Astrocyte of the spinal cord (primary cell): ENCODE measurements at places on chromosomes 2 and 18.

DNA sequence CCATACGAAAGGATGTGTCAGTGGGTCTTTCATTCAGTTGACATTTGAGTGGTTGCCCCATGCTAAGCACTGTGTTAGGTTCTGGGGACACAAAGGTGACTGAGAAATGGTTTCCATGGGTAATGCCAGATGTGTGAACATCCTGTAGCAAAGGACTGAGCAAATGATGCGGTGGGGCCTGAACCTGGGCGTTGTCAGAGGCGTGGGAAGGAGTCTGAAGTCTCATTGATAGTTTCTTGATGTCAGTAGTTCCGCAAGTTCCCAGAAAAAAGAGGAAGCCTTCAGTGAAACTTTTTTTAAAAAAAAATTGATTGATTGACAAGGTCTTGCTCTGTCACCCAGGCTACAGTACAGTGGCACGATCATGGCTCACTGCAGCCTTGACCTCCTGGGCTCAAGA, 56.9 kb downstream of the LIMS1 start:
- DNase-seq: no peak

- DNase-seq: no peak
Observed at GRCh38 chr2:37847792-37848191, 77.3 kb upstream of the RMDN2 start.

GRCh38 chr2:120587279-120587996, 148.2 kb upstream of the GLI2 start:
- DNase-seq: no peak

DNA sequence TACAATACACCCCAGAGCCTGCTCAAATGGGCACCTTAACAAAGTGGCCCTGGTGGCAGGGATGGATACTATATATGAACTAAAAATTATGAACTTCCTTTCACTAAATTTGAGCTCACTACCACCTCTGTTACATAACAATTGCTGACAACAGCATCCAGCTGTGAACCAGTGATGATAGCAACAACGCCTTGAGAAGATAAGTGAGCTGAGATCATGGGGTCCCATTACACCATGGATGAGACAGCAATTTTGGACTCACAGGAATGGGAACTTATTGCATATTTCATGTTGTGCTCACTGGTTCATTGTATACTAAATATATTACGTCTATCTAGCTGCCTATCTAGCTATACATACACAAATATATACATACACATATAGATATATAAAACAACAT, 16.9 kb upstream of the ALMS1 start:
- no peak for DNase-seq

- DNase-seq: no peak
Observed at GRCh38 chr2:207706936-207707860, 4.2 kb upstream of the CCNYL1 start.

GRCh38 chr2:223306371-223306770, 254.4 kb downstream of the KCNE4 start:
- DNase-seq: peak; percentile 41

DNA sequence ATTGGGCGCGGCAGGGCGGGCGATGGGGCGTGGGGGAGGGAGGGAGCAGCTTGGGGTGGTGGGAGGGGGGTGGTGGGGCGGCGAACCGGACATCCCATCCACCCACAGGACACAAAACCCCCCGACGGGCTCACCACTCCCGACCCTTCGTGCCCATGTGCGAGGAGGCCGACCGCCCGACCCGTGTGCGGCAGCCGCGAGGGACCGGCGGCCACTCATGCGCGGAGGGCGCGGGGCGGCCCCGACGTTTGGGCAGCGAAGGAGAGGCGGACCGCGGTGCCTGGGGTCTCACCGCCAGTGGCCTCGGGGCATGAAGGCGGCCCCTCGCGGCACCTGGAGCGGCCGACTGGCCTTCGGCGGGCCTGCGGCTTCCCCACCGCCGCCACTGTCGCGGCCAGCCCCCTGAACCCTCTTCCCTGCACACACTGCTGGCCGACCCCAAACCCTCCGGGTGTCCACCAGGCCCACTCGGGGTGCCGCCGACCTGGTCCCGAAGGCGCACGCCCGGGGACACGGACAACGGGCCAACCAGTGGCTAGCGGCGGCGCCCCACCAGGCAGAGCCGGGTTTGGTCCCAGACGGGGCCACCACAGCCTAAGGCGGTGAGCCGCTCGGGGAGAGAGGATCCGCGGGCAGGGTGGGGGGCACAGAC, 94.6 kb upstream of the ANKRD30BL start:
- no peak for DNase-seq

- no peak for DNase-seq
Observed at GRCh38 chr18:34744569-34744968, 34.5 kb downstream of the DTNA start.

DNA sequence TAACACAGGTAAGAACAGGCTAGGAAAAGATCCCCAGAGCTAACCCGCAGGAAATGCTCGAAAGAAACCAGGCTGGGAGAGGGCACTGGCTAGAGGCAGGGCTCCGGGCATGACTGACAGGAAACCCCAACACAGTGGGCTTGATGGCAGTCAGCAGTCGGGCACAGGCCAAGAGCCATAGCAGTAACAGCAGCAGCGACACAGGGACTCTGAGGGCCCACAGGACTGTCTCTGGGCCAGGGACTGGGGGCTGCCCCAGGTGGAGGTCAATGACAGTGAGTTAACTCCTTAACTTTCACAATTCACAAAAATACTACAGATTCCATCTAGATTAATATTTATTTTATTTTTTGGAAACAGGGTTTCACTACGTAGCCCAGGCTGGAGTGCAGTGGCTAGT, 37.3 kb upstream of the ASPRV1 start:
- no peak for DNase-seq

DNA sequence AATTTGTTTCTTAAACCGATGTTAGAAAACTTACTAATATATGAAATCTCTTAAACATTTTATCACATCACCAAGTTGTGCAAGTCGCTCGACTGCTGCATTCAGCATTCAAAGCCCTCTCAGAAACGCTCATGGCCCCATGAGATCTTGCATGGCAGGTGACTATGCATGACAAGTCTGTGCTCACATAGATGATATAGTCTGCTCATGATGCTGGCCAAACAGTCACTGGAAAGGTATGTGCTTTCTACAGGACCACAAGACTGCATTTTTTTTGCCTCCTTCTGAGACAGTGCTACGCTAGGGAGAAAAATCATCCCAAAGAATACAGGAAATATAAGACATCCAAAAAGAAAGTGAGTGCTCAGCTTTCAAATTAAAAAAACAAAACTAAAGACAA, 98.3 kb upstream of the ZBTB14 start:
- DNase-seq: peak; percentile 59

DNA sequence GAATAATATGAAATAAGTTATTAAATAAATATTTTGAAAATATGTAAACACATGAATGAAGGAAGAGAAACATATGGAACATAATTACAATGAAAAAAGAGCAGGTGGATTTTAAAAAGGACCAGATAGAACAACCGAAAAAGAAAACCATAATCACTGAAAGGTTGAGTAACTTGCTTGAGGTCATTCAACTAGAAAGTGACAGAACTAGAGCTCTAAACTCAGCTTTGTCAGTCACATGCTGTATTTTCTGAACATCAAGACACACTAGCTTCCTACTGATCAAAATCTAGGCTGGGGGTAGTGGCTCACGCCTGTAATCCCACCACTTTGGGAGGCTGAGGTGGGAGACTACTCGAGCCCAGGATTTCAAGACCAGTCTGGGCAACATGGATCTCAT, 30.0 kb upstream of the ITGAV start:
- no peak for DNase-seq

DNA sequence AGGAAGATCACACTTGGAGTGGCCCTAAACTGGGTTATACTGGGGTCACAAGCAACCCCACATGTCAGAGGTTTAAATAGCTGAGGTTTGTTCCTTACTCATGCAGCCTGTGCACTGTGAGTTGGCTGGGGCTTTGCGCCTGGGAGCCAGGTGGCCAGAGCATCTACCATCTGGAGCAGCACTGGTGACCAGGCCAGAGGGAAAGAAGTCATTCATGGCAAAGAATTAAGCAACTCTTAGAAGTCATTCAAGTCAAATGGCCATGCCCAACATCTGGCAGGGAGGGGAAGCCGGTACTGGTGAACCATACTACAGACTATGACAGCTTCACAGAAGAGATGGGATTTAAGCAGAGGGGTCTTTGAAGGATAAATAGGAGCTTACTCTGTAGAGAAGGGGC, 90.7 kb downstream of the POLR1A start:
- DNase-seq: no peak

GRCh38 chr18:44731530-44732237, 51.0 kb downstream of the SETBP1 start:
- DNase-seq: no peak

GRCh38 chr18:59357928-59358327, 1.1 kb downstream of the LMAN1 start:
- DNase-seq: peak; percentile 77

DNA sequence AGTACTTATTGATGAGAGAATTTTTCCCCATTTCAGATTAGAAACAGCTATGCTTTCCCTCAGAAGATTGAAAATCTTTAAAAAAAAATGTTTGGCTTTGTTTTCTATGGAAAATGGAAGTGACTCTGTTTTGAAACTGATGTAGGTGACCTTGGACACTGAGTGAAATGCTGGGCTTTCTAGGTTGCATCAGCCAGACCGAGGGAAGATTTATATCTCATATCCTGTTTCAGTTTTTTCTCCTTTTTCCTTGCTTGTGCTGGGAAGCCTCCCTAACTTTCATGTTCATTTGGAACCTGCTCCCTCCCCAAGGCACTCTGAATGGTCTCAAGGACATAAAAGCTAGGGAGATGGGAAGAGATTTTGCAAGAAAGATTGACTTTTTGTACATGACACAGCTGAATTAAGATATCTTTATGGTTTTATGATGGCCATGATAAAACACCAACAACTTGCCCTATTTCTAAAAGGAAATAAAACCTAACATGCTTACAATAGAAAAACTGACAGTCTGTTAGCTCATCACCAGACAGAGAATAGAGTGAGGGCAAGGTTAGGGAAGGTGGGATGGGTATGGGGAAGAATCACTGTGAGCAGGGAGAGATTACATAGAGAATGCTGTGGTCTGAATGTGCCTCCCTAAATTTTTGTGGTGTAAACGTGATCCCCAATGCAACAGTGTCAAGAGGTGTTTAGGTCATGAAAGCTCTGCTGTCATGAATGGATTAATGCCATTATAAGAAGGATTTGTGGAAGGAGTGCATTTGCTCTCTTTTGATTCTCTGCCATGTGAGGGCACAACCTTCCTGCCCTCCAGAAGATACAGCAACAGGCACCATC, 249.7 kb downstream of the TPGS2 start:
- DNase-seq: peak; percentile 14

- DNase-seq: peak; percentile 42
Observed at GRCh38 chr2:17303521-17303920, 214.7 kb downstream of the RAD51AP2 start.

DNA sequence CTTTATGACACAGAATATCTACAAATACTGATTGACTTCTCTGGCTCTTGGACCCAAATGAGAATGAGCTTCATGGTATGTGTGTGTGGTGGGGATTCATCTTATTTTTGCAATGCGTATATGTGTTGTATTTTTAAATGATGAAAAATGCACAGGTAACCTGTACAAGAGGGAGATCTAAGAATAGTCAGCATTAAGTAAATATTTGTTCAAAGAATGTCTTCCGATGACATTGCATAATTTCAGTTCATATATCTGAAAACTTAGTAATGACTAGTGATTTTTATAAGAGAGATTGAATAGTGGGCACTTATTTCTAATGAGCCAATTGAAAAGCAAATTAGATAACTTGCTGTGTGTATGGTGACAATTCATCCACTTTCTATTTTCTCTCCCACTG, 66.4 kb downstream of the EML6 start:
- DNase-seq: no peak

DNA sequence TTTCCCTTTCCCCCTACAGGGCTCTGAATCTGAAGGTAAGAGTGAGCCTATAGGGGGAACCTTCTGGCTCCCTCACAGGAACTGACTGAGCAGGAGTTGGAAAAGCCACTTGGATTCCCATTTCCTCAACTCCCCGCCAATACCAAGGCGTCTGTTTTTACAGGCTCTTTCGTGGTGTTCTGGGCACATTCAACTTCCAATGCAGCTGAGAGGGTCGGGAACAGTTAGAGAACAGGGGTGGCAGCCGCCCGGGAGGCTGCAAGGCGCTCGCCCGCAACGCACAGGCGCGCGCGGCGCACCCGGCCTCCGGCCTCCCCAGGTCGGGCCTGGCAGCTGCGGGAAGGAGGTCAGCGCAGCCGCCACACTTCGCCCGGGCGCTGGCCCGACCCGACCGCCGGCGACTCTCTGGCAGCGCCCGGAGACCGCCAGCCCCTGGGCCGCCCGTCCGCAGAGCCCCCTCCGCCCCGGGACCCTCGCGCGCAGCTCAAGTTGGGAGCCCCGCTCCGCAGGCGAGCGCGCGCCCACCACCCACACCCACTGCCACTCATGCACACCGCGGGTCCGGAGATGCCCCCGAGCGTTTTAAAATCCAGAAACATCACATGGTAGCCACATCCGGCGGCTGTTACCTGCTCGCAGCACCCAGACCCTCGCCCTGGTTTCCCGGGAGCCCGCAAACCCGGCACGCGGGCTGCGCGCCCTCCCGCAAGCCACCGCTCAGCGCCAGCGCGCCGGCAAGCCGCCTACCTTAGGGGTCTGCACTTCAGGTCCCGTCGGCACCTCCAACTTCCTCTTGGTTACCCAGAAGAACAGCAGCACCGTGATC, 816 bp downstream of the GALNT14 start:
- peak; percentile 0 for DNase-seq

DNA sequence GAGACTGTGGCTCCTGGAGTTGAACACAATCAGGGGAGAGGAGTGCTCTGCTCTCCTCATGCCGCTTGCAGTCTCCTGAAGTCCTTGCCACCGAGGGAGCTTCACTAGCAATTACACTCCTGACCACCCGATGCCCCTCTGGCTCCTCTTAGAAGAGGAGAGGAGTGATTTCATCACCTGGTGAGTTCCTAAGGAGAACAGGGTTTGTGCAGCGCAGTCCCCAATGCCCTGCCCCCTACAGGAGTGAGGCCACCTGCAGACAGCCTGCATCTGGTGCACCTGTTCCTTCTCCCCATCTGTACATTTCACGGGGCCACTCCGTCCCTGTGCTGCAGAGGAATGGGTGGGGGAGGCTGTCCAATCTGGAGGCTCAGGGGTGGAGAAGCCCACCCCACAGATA, 267.2 kb downstream of the HRH4 start:
- DNase-seq: no peak

- no peak for DNase-seq
Observed at GRCh38 chr18:13804305-13804704, 19.6 kb upstream of the MC5R start.

DNA sequence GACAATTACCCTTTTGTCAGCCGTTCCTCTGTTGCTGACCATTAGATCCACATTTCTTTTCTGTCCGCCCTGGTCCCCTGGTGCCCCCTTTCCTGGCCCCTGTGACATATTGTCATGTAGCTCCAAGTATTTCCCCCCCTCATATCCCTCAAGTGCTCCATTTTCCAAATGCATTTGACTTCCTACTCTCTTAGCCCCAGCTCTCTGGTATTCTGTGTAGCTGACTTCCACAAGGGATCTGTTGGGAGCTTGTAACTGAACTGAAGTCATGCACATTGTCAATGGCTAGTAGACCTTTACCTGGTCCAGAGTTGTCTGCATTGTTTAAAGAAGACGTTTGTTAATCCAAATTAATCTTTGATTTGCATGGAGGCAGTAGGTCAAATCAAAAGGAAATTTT, 34.8 kb downstream of the LIPG start:
- no peak for DNase-seq
